ENCODE measurements at places on chromosomes 1 and 21.
A peak's percentile ranks its signal among the peaks of the same experiment; 100 is the strongest.

GRCh38 chr1:196063294-196063693 lies 544.9 kb downstream of the KCNT2 start:
- peak; percentile 46 for DNase-seq

DNA sequence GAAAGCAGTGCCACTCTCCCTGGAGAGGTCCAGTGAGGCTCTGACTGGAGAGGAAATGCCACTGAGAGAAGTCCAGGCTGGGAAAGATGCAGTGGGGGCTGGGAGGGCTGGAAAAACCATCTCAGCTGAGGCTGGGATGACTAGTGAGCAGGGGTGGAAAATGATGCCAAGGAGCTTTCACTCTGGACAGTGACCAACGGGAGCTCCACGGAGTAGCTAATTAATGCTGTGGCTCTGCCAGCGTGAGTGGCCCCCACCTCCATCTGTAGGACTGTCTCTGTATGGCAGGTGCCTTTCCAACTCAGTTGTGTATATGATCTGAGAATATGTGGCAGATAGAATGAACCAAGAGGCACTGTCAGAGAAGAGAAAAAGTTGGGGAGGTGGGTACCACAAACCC lies 86.7 kb downstream of the DDX20 start:
- no peak for DNase-seq

GRCh38 chr1:160717306-160717705 lies 5.7 kb upstream of the CD48 start:
- no peak for DNase-seq

DNA sequence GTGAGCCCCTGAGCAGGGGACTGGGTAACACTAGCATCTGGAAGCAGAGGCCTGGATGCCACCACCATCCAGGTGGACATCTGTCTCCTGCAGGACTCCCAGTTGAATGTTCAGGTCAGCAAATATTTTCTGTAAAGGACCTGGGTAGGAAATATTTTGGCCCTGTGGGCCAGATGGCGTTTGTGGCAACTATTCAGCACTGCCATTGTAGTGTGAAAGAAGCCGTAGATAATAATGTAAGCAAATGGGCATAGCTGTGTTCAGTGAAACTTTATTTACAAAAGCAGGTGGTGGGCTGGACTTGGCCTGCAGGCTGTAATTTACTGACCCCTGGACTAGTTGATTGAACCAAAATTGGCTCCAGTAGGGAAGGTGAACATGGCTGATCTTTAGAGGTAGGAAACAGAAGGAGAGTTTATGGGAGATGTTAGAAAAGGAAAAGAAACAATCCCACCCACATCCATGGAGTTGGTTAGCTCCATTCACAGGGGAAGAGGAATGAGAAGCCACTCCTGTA lies 20.0 kb upstream of the CD101 start:
- DNase-seq: no peak

DNA sequence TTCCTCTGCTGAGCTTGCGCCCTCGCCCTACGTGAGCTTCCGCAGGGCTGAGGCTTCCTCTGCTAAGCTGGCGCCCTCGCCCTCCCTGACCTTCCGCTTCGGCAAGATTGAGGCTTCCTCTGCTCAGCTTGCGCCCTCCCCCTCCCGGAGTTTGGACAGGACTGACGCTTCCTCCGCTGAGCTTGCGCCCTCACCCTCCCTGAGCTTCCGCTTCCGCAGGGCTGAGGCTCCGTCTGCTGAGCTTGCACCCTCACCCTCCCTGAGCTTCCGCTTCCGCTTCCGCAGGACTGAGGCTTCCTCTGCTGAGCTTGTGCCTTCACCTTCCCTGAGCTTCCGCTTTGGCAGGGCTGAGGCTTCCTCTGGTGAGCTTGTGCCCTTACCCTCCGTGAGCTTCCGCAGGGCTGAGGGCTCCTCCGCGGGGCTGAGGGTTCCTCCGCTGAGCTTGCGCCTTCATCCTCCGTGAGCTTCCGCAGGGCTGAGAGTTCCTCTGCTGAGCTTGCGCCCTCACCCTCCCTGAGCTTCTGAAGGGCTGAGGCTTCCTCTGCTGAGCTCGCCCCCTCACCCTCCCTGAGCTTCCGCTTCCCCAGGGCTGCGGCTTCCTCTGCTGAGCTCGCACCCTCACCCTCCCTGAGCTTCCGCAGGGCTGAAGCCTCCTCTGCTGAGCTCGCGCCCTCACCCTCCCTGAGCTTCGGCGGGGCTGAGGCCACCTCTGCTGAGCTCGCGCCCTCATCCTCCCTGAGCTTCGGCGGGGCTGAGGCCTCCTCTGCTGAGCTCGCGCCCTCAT lies 753.6 kb upstream of the TPTE start:
- no peak for DNase-seq

DNA sequence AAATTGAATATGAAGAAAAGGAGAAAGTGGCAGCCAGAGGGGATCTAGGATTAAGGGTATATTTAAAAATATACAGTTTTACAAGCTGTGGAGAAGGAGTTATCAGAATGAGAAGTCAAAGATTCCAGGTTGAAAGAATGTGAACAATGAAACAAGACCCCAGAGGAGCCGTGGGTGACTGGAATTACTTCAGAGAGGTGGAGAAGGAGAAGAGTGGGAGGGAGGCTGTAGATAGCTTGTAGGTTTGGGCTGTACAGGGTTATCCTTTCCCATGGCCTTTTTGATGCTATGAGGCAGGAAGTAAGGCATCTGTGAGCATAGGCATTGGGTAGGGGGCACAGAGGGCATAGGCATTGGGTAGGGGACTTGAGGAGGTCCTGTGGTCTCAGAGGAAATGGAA lies 5.2 kb upstream of the S100A11 start:
- DNase-seq: no peak

DNA sequence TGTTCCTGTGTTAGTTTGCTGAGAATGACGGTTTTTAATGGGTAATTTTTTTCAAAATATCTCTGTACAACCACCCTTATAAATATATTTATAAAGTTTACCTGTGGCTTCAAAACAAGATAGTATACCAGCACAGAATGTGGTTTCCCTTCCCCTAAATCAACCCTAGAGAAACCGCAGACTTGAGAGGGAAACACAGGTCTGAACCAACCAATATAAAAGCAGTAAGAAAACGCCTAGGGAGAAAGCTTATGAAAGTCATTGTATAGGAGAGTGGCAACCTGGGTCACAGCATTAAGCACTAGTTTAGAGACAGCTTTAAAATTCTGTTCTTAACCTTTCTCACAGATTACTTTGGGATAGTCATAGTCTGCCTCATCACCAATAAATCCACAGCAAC lies 180.6 kb upstream of the LHX8 start:
- no peak for DNase-seq

GRCh38 chr1:193754732-193755427 lies 568.5 kb upstream of the B3GALT2 start:
- peak; percentile 1 for DNase-seq

DNA sequence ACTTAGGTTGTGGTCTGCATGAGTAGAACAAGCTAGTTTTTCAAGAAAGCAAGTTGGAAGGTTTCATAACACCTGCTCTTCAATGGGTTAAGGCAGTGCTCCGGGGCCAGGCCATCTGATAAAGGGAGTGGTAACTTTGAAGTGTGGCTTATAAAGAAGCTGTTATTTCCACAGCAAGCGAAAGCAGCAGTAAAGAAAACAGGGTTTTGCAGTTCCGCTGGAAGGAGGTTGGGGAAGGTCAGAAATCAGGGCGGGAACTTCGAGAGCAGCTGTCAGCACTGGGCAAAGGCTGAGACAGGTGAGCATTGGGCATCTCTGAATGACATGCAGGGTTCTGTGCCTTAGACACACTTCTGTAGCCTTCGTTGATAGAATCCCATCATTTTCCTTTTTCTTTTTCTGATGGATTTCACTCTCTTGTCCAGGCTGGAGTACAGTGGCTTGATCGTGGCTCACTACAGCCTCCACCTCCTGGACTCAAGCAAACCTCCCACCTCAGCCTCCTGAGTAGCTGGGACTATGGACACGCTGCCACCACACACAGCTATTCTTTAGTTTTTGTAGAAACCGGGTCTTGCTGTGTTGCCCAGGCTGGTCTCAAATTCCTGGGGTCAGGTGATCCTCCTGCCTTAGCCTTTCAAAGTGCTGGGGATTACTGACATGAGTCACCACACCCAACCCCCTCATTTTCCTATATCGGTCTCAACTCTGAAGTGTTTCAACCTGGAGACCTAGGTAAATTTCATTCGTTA lies 20.5 kb downstream of the TMEM51 start:
- DNase-seq: no peak

DNA sequence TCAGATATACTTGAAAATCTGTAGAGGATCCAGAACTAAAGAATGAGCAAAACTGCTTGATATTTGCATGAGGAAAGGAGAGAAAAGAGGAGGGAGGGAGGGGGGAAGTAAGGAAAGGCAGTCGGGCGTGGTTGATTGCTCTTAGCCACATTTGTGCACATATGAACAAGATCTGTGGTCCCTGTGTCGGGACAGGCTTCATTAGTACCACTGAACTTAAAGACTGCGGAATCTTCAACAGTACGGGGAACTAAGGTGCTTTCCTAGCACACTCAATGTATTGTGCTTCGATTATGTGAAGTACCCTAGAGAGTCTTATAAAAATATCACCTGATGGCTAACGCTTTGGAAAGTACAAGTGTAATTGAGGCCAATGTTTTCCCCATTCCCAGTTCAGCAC lies 59.9 kb downstream of the ZBTB18 start:
- no peak for DNase-seq

DNA sequence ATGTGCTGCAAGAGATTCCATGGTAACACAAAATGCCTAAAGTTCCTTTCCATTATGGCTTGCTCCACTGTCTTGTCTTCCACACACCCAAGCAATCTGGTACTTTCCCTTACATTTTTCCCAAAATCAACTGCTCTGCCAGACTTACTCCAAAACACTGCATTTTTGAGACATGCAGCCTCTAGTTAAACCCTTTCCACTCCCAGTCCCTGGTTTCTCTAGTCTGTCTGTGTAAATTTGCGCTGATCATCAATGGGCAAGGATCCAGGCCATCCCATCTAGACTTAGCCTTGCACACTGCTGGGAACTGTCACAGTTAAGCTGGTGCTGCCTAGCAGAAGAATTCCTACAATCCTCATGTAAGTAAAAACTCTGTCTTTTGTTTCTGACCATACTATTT lies 47.8 kb downstream of the DAB1 start:
- DNase-seq: no peak

- no peak for DNase-seq
Observed at GRCh38 chr1:56223968-56224367, 355.4 kb downstream of the PLPP3 start.

- DNase-seq: no peak
Observed at GRCh38 chr1:107870696-107871095, 94.3 kb downstream of the VAV3 start.

DNA sequence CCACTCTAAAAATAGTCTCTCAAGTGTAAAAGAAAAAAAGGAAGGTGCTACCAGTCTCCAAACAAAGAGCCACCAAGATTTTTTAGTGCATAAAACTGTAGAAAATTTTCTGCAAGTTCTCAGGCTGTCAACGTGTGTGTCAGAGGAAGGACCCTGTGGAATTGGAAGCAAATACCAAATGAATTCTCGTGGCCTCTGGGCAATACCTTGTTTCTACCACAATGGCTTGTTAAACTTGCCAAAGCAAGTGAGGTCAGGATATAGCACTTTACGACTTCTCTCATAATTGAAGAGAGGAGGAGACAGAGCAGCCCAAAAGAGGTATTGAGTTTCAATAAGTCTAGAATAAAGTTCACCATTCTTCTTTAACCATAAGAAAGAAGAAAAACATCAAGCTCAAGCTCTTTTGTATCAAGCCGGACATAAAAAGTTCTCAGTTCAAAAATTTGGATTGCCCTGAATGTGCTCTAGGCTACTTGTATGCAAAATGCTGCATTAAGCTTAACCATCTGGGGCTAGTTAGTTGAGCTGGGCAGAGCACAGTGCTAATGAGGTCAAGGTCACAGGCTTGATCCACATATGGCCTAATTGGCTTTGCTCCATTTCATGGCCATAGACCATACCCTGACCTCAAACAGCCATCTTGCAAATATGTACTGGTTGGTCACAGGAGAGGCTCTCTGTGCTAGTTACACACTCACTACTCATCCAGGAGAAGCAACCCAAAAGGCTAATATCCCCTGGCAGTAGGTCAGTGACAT lies 60.5 kb downstream of the TBX15 start:
- peak; percentile 19 for DNase-seq

- DNase-seq: no peak
Observed at GRCh38 chr1:23367451-23367790, 2.2 kb downstream of the ZNF436 start.

DNA sequence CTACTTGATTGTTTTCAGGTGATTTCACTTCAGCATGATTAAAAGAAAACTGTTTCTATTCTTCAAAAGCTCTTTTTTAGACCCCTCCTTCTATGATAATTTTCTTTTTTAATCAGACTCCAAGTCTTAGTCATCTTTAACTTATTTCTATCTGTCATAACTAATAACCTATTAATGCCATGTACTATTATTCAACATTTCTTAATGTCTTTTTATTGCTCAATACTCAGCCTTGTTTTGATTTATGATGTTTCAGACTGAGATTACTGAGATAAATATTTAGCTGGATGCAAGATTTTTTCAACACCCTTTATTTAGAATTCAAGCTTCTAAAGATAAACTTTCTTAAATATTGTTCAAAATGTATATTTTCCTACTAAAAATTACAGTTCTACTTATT lies 53.6 kb downstream of the ATP6V1G3 start:
- peak; percentile 25 for DNase-seq

- no peak for DNase-seq
Observed at GRCh38 chr1:44501047-44501890, 96.2 kb downstream of the RNF220 start.

DNA sequence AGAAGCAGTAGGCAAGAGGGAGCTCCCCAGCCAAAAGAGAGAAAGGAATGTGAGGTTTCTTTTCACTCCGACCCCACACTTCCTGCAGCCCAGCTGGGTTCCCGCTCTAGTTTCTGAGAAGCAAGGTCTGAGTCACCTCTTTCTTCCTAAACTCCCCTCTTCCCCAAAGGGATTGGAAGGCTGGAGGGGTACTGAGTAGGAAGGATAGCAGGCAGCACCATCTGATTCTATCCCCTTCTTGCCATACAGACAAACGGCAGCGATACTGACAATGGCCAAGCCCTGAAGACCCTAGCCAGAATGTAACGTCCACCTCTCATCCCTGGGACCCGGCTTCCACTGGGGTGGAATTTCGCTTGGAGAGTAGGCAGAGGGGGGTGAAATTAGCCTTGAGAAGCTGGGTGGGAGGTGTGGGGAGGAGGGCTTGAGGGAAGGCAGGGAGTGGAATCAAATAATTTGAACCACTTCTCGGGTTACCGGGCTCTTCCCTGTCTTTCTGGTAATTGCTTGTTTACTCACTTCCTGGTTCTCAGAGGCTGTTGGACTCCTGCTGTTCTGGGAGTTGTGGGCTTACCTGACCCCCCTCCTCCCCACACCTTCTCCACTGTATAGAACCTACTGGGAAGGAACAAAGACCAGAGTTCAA lies 13.2 kb downstream of the IER5 start:
- DNase-seq: peak; percentile 89

- peak; percentile 6 for DNase-seq
Observed at GRCh38 chr1:184199438-184200085, 148.0 kb downstream of the TSEN15 start.

Data from EL (cell line).